Activated CD8-positive, alpha-beta memory T cell treated with anti-CD3 and anti-CD28 coated beads for 1 hour (primary cell): ENCODE measurements at places on chromosomes 6 and 20.

DNA sequence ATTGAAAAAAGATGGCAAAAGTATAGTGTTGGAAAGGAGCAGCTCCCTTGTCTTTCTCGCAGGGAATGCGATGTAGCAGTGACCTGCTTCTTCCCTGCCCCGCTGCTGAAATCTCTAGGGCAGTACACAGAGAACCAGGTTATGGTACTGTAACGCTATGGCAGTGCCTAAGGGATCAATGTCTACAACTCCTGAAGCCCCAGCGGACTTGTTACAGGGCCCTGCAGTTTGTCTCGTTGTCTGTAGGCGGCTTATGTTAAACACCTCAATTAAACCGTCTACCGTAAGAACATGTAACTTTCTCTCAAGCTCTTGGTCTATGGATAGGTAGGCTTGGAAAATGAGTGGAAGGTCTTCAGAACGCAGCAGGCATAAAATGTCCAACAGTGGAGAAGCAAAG, 44.8 kb upstream of the SLC17A4 start:
- DNase-seq: no peak

GRCh38 chr6:130720076-130720715, 107.0 kb upstream of the SMLR1 start:
- DNase-seq: no peak

- no peak for DNase-seq
Measured at GRCh38 chr20:9223296-9223695, 154.4 kb downstream of the PLCB4 start.

DNA sequence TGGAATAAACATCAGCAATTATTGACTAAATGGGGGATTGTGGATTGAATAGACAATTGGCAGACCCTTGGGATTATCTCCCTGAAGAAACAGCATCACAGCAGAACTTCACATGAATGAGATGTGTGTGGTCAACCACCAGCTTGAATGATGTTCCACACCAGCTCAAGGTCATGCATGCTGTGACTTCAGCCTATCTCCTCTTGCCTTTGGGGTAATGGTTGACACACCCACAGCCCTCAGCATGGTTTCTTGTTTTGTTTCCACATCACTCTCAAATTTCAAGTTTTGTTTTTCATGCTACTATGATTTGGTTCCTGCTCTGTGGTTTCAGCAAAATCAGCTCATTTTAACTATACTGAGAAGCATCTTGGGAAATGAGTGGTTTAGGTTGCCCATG, 94.3 kb downstream of the PAK5 start:
- no peak for DNase-seq

- DNase-seq: no peak
Measured at GRCh38 chr6:131844243-131844841, 36.5 kb downstream of the ENPP1 start.

GRCh38 chr6:113524826-113525225, 332.3 kb upstream of the MARCKS start:
- no peak for DNase-seq

GRCh38 chr6:133170602-133171001, 70.6 kb upstream of the EYA4 start:
- no peak for DNase-seq

- no peak for DNase-seq
Measured at GRCh38 chr6:105591053-105591452, 188.2 kb upstream of the PREP start.

DNA sequence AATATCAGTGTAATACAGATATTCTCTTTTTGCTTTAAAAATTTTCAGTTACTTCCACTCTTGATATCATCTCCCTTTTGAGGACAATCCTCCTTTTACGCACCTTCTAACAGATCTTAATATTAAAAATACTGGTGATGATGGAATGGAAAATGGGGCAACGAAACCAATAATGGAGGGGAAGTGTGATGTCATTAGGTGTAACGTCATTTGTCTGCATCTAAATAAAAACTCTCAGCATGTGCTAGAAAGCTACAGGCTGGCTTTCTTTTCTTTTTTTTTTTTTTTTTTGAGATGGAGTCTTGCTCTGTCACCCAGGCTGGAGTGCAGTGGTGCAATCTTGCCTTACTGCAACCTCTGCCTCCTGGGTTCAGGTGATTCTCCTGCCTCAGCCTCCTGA, 66.5 kb downstream of the IYD start:
- DNase-seq: no peak

GRCh38 chr6:3794092-3794491, 42.6 kb upstream of the PXDC1 start:
- no peak for DNase-seq

DNA sequence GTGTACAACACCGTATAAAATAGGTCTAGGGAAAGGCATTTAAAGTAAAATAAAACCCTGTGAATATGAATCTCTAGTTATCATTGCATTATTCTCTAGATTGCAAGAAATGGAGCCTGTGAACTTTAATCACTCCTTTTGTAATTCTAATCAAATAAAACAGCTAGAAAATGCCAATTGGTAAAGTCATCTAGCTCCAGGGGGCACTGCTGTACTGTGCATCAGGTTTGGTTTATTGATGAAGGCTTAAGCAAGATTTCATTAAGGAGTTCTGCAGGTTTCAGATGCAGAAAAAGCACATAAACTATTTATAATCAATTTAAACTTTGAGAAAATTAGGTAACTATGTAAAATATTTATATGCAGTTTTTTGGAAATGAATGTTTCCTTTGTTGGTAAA, 645.0 kb downstream of the PHF3 start:
- no peak for DNase-seq

GRCh38 chr6:75327807-75328206, 43.2 kb upstream of the TMEM30A start:
- no peak for DNase-seq

- DNase-seq: no peak
Measured at GRCh38 chr6:56403745-56404144, 156.4 kb upstream of the COL21A1 start.

- no peak for DNase-seq
Measured at GRCh38 chr20:4435671-4436455, 285.8 kb upstream of the PRND start.

DNA sequence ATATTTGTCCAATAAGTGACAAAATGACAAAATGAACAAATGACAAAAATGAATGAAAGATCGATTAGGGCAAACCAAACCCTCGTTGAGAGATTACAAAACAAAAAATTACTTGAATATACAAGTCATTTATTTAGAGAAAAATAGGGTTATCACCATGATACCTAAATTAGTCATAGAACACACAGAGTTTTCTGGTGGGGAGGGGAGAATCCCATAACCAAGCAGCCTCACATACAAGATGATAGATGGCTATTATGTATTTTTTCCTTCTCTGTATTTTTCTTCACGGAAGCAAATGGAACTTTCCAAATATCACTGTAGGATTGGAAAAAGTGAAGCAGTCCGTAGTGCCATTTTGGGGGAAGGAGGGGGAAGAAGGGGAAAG, 28.5 kb upstream of the BMP6 start:
- DNase-seq: no peak

DNA sequence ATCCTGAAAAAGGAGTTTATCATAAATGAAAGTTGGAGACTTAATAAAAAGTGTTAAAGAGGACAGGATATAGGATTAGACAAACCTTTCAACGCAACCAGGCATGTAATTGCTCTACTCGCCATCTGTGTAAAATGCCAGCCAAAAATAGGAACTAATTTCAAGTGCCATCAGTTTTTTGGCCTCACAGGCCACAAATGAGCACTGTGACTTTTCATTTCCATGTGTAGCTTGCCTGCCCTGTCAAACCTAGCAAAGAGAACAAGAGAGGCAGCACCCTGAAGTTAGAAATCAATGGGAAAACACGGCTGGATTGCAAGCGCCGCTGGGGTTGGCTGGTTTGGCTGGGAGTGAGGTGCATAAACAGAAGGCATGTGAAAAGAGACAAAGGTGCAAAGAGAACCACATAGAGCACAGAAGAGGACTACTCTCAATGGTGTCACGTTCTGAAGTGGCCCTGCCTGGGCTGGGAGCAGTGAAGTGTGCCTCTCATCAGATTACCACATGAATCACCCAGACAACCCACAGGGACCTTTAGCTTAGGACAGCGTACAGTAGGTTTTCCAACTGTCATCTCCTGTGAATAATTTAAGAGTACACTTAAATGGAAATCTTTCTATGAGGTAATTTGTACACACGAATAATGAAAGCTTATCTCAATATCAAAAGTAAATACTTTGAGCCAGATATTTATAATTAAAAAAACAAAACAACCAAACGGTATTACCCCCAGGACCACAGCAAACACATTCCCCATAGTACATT, 78.0 kb upstream of the NHSL1 start:
- DNase-seq: no peak

DNA sequence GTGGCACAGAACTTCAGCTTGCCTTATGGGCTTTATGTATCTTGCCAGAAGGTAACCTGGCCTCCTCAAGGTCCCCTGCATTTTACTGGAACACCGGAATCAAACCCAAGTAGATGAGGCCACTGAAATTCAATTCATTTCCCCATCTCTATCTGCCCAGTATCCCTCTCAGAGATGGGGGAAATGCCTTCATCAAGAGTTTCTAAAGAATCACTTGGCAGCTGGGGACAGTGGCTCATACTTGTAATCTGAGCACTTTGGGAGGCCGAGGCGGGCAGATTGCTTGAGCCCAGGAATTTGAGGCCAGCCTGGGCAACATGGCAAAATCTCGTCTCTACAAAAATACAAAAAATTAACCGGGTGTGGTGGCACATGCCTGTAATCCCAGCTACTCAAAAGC, 12.9 kb downstream of the MDGA1 start:
- no peak for DNase-seq

- DNase-seq: no peak
Measured at GRCh38 chr20:35264755-35265154, 13.2 kb downstream of the MMP24OS start.

DNA sequence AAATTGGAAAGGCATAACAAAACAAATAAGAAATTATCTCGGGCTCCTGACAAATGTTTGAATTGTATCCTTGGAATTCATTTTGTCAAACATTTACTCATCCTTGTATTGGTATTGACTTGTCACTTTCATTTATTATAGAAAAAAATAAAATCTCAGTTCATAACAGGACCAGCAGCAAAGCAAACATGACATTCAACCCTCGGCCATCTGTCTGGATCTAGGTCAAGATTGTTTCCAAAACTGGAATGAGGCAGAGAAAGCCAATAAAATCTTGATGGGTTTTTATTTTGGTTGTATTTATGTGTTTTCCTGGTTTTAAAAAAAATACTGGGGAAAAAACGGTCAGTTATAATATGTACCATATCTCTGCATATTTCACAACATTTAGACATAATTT, 42.9 kb upstream of the FABP7 start:
- DNase-seq: no peak

DNA sequence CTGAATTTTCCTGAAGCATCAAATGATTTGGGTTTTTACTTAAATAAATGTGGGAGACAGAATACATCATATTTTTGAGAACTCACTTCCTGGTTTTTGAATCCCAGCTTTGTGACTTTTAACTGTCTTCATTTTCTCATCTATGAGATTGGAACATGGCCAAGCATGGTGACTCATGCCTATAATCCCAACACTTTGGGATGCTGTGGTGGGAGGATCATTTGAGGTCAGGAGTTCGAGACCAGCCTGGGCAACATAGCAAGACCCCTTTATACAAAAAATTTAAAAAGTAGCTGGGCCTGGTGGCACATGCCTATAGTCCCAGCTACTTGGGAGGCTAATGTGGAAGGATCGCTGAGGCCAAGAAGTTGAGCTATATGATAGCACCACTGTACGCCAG, 122.3 kb downstream of the QKI start:
- no peak for DNase-seq

DNA sequence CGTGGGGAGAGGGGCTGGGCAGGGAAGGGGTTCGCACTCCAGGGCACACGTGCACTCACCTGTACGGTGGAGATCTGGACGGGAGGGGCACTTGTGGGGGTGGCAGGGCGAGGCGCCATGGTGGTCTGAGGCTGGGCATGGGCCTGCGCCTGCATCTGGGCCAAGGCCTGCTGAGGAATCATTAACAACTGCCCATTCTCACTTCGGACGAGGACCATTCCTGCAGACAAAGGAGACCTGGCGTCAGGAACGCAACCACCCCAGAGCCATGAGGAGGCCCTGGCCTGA, 51.2 kb downstream of the TAF4 start:
- no peak for DNase-seq
